HFFc6 (cell line): ENCODE measurements at places on chromosomes 4 and X. TPM values are rescaled to one million over a fixed set of nuclear protein-coding genes. Genes with fewer than 3 reads are reported as not detected.

- DNase-seq = no peak
Measured at GRCh38 chr4:142282870-142283431, 563.1 kb downstream of the INPP4B start.

Gene CXCL8
- total RNA-seq = 0.45 to 2.1 TPM (median 0.52 TPM) in 3 replicates

Gene TMEM156
- total RNA-seq = 0.27 to 0.60 TPM (median 0.43 TPM) in 3 replicates

DNA sequence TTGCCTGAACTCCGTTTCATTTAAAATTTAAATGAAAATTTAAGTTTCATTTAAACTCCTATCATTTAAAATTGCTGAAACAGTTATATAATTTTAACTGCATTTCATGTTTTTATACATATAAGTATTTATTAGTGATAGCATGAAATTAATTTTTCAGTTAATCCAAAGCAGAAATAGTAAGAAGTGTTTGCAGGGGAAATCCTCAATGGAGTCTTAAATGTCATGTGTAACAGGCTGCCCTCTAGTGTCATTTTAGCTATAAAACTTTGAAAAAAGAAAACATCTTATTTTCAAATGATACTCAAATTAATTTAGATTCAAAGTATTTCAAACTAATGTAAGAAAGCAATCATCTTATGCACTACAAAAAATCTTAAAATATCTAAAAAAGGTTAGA lies 27.2 kb downstream of the TAPT1 start:
- no peak for DNase-seq

- DNase-seq = no peak
Measured at GRCh38 chrX:131059246-131059645, 1.1 kb downstream of the ARHGAP36 start.

Gene ADAM29
- total RNA-seq = not detected in 2 replicates

Gene S100P
- total RNA-seq = 0.62 TPM in 1 of 3 replicates, not detected in the others

Gene FRMPD4
- total RNA-seq = 0.12 to 0.40 TPM (median 0.14 TPM) in 3 replicates

GRCh38 chrX:155108427-155108826 lies 37.1 kb downstream of the BRCC3 start:
- no peak for DNase-seq

Gene TMEM31
- total RNA-seq = not detected in 3 replicates

- DNase-seq = no peak
Measured at GRCh38 chr4:62250100-62250499, 1050.0 kb downstream of the ADGRL3 start.

Gene CXCL13
- not detected in 3 replicates for total RNA-seq

- DNase-seq = no peak
Measured at GRCh38 chr4:183906739-183907651, 1.9 kb downstream of the STOX2 start.

DNA sequence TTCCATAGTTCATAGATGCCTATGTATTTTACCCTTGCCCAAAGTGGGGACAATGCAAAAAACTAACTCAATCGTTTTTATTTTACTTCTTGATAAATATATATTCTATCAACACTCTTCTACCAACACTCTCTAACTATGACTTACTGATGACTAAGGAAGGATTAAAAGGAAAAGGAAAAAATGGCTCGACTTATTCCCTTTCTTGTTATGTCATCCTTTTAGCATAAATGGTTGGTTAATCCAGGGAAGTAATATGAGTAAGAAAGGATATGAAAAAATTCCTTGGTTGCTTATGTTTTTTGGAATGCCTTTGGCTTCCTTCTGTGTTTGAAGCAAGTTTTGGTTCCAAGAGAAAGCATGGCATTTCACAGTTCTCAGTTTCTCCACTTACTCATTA lies 1087.1 kb downstream of the C4orf33 start:
- peak; percentile 12 for DNase-seq

Gene STOX2
- 0.03 to 0.15 TPM in 2 of 3 replicates, not detected in the other for total RNA-seq

GRCh38 chr4:52868133-52868532 lies 6.0 kb downstream of the RASL11B start:
- no peak for DNase-seq

- DNase-seq = no peak
Measured at GRCh38 chr4:168593399-168593798, 96.5 kb downstream of the PALLD start.

Gene SYN1
- total RNA-seq = 0.13 to 0.14 TPM in 2 of 3 replicates, not detected in the other

GRCh38 chrX:75155447-75155826 lies 646 bp downstream of the ABCB7 start:
- DNase-seq = no peak

- peak; percentile 91 for DNase-seq
Measured at GRCh38 chr4:166435449-166435848, 562.4 kb downstream of the TLL1 start.

DNA sequence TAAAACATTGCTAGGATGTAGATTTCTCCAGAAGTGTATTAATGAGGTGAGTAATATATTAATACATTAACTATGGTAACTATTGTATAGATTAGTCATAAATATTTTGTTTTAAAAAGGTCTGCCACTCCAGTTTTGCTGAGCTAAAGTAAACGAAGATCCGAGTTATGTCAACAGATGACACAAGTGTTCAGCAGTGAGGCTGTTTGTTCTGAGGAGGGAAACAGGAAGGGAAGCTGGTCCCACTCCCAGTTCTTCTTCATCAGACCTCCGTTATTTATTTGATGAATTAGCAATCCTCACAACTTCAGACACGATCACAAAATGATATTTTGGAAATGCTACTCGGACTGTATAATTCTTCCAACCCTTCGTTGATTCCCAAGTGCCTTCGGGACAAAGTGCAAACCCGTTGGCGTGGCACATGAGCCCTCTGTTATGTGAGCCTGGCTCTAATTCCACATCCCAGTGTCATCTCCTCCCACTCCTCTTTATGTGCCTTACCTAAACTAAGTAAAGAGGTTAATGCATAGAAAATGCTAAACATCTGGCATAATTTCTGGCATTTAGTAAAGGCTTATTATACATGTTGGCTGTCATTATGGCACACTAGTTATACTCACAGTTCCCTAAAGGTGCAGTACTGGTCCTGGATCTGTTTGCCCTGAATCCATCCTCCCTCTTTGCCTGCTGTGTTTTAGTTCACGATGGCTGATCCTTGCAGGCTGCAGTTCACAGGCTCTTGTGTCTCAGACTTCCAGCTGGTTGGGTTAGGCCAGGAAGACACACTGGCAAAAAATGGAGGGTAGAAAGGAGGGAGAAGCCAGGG lies 190.6 kb upstream of the LNX1 start:
- DNase-seq = peak; percentile 32

- DNase-seq = no peak
Measured at GRCh38 chrX:120000490-120001246, 57.1 kb upstream of the NKAP start.

Gene CCDC110
- total RNA-seq = not detected in 3 replicates
